Endodermal cell (in vitro differentiated cells): ENCODE measurements at places on chromosomes 5 and 9.

- no peak for DNase-seq
Measured at GRCh38 chr5:146441896-146442295, 5.2 kb upstream of the TCERG1 start.

GRCh38 chr9:4207123-4207875, 92.6 kb downstream of the GLIS3 start:
- no peak for DNase-seq

DNA sequence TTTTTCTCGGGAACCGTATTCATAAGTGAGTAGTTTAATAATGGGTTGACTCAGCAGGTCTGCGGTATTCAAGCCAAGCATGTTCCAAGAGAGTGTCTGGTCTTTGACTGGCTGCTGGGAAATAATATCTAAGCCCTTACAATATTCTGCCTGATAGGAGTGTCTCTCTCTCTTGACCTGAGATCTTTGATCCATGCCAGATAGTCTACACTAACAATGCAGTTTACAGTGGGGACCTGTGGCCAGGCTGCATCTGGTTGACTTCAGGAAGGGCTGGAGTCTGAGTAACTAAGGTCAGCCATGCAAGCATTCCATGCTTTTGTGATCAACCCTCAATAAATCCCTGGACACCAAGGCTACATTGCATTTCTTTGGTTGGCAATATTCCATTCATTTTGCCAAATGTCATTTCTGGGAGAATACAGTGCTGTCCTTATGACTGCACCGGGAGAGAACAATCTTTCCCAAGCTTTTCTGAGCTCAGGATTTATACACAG, 195.5 kb downstream of the SEMA5A start:
- DNase-seq, result no peak

DNA sequence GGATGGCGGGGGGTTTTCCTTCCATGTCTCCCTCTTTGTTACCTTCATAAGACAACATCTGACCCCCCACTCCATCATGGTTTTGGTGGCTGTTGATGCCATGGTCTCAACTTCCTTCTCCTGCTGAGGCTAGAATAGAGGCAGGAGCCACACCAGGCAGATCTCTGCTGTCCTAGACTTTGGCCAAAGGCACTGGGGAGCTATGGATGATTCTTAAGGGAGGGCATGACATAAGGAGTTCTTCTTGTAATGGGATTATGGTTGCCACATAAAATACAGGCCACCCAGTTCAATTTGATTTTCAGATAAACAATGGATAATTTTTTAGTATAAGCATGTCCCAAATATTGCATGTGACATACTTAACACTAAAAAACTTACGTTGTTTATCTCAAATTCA, 52.2 kb upstream of the IER5L start:
- DNase-seq, result no peak

- DNase-seq, result no peak
Measured at GRCh38 chr9:133971121-133971951, 20.8 kb downstream of the VAV2 start.

- DNase-seq, result no peak
Measured at GRCh38 chr5:159660401-159660800, 255.9 kb upstream of the ADRA1B start.

- no peak for DNase-seq
Measured at GRCh38 chr5:51336878-51337277, 46.4 kb upstream of the ISL1 start.

- DNase-seq, result no peak
Measured at GRCh38 chr5:163399923-163400322, 37.5 kb upstream of the CCNG1 start.

DNA sequence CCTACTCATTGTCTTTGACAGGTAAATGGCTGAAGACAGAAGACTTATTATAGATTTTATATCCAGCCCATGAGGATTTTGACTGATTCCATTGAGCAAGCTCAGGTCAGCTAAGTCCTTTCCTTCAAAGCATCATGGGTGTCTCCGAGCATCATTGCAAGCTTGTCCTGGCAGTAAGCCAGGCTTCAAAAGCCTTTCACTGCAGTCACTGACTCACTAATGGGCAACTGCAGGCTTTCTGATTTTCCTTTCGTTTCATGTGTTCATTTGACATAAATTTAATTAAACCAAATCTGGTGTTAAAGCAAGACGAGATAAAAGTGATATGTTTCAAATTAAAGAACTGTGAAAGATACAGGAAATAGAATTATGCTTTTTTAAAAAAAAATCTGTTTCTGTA, 426.2 kb downstream of the ANXA1 start:
- no peak for DNase-seq

- DNase-seq, result no peak
Measured at GRCh38 chr5:108747774-108748400, at the start of gene FER. Gene FER (plus strand): TSS chr5:108747897. CDS start chr5:108798183, 50,286 bp downstream.

DNA sequence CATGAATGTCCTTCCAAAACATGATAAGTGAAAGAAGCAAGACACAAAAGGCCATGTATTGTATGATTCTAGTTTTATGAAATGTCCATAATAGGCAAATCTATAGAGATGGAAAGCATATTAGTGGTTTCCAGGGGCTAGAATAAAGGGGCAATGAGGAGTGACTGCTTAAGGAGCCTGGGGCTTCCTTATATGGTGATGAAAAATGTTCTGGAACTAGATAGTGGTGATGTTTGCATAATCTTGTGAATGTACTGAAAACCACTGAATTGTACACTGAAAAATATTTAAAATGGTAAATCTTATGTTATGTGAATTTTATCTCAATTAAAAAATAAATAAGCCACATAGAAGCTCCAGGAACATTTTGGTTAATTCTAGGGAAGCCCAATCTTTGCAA, 144.4 kb upstream of the ANKRD55 start:
- DNase-seq, result no peak

DNA sequence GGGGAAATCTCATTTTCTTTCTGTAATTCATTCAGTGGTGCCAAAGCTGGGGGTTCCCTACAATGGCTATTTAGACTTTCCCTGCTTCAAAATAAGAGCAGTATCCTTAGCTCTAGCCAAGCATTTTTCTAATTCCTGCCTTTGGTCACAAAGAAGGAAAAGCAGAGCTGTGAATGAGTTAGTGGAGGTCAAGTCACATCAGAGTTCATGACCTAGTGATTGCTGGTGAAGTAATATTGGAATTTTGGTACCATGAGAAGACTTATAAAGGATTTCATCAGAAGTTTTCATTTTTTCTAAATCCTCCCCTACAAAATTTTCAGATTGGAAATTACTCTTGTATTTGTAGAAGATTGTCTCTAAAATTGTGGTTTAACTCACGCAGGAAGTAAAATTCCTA, 28.0 kb downstream of the DNAJC21 start:
- no peak for DNase-seq

DNA sequence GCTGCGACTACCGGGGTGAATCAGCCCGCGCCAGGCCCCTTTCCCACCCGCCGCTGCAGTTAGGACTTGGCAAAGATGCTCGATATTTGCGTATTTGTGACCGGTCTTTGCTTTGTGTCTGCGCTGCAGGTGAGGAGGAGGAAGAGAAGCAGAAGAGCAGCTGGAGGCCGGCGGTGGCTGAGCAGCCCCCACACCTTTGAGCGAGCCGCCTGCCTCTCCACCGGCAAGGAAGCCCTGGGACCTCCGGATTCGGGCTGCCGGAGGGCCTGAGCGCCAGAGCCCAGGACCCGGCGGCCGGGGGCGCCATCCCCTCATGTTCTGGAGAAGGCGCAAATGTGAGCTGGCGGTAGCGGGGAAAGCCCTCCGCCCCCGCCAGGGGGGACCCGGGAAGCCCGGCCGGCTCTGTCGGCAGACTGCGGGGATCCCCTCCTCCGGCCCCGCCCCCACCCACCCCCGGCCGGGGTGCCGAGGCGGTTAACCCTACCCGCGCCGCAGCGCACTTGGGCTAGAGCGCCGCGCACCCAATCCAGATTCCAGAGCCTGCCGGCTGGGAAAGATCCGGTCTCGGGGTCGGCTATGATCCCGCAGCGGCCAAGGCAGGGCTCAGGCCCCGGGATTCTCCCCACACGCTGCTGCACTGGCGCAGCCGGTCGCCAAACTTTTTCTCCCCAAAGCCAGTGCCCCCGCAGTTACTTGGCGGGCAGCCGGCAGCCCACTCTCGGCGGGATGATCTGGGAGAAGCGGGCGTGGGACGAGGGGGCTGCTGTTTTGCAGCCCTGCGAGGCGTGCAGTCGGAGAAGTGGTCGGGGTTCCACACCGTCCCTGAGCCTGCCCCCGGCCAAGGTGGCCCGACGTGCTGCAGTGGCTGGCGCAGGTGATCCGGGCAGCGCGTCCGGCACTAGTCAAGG, 800 bp upstream of the KCNN2 start:
- peak; percentile 95 for DNase-seq
